ENCODE measurements at places on chromosomes 6 and 20.

- no peak for DNase-seq
These were observed 154.5 kb upstream of the SCGN start for GRCh38 chr6:25497383-25498040.

DNA sequence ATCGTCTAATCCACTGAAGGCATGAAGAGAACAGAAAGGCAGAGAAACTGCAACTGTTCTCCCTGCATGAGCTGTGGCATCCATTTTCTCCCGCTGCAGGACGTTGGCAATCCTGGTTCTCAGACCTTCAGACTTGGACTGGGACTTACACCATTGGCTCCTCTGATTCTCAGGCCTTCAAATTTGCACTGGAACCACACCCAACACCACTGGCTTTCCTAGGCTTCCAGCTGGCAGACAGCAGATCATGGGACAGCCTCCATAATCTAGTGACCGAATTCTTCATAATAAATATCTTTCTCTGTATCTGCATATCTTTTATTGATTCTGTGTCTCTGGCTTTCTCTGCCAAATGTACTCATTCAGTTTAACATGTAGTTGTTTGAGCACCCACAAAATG, 14.1 kb upstream of the ARG1 start:
- no peak for DNase-seq

GRCh38 chr20:26163890-26164289, 467.2 kb upstream of the ZNF337 start:
- DNase-seq, result no peak

GRCh38 chr6:108260126-108260808, 573 bp downstream of the SNX3 start:
- peak; percentile 10 for DNase-seq

DNA sequence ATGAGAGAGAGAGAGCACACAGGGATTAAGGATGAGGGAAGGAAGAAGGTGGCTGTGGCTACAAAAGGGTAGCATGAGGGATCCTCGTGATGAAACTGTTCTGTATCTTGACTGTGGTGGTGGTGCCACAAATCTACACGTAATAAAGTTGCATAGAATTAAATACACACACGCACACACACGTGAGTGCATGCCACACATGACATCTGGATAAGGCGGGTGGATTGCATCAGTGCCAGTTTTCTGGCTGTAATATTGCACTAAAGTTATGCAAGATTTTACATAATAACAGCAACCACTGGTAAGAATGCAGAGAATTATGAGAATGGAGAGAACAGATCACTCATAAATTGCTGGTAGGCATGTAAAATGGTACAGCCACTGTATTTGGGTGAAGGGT, 16.9 kb upstream of the STK35 start:
- no peak for DNase-seq

- no peak for DNase-seq
These were observed 358.5 kb upstream of the RUNX2 start for GRCh38 chr6:44969446-44970185.

GRCh38 chr6:89574910-89575561, 63.5 kb downstream of the LYRM2 start:
- DNase-seq, result no peak

- DNase-seq, result no peak
These were observed 351.9 kb downstream of the FOXA2 start for GRCh38 chr20:22232473-22232872.

DNA sequence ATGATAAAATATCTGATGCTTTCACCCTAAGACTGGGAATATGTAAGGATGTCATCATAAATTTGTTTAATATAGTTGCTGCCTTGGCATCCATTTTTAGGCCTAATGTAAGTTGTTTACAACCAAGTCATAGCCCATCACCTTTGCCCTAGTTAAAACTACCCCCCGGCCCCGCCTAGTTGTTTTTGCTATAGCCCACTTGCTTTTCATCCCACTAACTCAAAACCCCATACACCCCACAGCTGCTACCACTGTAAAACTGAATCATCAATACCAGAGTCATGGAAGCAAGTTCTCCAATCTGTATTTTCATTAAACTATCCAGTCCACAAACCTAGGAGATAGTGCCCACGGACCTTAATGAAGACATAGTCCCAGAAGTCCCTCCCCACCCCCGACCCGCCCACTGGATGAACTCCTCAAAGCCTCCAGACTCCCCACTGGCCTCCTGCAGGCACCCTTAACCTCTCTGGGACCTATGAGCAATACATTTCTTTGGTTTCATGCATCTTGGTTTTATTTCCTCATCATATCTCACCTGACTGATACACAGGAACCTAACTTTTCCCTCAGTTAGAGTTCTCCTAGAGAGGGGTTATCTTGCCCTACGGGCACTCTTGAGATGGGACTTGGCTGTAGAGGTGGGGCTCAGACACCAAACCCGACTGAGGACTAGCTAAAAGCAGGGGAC, 12.5 kb upstream of the ZDHHC14 start:
- no peak for DNase-seq

DNA sequence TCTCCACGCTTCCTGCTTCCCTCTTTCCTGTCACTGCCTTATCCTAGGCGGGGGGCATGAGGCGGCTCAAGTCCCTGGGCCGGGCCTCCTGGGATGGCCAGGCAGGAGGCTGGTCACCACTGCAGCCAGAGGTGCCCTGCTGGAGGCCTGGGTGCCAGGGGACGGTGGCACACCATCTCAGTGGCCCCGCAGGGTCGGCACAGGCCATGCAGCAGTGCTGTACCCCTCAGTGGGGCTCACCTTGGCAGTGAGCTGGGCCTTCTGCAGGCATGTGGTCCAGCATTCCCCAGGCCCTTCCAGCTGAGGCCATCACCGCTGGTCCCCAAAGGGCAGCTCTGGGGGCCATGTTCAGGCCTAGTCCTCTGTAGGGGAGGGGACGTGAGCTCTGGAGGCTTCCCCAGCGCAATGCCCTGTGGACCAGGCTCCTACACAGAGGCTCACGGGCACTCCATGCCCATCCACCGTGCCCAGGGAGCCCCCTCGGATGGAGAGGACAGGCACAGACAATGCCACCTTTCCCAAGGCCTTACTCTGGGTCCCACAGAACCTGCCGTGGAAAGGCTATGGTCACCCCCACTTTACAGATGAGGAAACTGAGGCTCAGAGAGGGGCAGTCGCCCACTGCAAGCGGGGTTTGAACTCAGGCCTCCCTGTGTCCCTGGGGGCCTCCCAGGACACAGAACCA, 123.8 kb downstream of the TAF4 start:
- DNase-seq, result no peak

DNA sequence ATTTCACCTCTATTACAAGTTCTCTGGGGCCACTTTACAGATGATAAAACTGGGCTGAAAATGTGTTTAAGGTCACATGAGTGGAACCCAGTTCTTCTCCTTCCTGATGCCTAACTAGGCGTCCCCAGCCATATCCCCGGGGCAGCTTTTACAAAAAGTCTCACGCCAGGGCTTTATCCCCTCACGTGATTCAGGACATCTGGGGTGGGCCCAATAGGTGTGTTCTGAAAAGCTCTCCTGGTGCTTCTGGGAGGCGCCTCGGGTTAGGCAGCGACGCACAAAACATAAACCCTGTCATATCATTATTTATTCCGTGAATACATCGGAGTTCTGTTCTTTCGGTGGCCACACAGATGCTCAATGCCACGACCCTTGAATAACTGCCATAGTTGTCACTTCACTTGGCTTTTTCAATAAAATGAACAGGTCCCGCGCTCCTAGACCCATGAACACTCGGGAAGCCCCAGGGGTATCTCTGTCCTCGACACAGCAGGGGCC, 32.1 kb downstream of the SF3B5 start:
- DNase-seq, result no peak

DNA sequence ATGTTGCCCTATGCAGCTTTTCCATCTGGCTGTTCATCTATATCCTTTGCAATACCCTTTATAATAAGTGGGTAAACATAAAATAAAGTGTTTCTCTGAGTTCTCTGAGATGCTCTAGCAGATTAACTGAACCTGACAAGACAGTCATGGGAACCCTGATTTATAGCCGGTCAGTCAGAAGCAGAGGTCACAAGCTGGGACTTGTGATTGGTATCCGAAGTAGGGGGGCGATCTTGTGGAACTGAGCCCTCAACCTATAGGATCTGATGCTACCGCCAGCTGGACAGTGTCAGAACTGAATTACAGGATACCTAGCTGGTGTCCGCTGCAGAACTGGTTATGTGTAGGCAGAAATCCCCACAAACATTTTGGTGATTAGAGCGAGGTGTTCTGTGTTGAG, 39.0 kb downstream of the SLC17A5 start:
- no peak for DNase-seq

GRCh38 chr20:60792941-60793340, 459.1 kb upstream of the CDH4 start:
- DNase-seq, result no peak

DNA sequence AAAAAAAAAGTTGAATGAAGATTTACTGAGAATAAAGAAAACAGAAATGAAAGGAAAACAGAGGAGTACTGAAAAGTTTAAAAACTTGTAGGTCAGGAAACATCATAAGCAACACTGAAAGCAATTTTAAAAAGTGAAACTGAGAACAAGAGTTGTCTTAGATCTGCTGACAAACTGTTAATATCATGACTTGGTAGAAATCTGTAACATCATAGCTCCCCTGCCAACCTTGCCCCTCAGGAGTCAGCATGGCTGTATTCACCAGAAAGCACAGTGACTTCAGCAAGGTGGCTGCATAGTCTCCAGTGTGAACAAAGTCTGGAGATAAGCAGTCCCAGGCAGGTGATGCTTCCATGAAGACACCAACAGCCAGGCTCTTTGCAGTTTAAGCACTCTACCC, 5.3 kb downstream of the NAA20 start:
- no peak for DNase-seq

- no peak for DNase-seq
These were observed 5.2 kb downstream of the STX11 start for GRCh38 chr6:144155529-144155928.

- DNase-seq, result no peak
These were observed 43.4 kb downstream of the QKI start for GRCh38 chr6:163457637-163458561.

GRCh38 chr20:45853484-45853883, 3.7 kb downstream of the ACOT8 start:
- DNase-seq, result no peak

DNA sequence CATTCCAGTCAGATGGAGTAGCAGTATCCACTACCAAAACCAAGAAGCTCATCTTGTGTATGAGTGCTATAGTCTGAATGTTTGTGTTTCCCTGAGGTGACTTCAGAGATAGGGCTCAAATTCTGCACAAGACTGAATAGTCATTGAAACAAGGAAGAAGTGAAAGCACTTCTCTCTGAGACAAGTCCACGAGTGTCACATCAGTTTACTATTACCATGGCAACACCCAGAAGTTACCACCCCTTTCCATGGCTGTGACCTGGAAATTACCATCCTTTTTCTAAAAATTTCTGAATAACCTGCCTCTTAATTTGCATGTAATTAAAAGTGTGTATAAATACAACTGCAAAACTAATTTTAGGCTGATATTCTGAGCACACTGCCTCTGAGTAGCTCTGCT, 682.1 kb upstream of the ADGRB3 start:
- no peak for DNase-seq

DNA sequence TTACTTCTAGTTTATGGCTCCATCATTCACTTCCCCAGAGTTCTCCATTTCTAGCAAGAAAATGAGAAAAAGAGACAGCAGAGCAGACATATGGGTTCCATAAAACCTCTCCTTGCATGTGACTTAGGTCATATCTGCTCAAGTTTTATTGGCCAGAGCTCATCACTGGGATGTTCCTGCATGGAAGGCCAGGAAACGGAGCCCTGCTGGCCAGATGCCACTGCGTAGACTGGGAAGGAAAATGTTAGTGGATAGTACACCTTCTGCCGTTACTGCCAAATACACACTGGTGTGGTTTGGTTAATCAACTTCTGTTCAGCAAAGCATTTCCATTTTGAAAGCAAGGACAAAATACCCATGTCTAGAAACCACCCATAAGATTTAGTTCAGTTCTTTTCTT, 220.6 kb upstream of the TSHZ2 start:
- DNase-seq, result no peak

GRCh38 chr6:44054721-44055559, 72.3 kb downstream of the MRPL14 start:
- no peak for DNase-seq

GRCh38 chr20:37336369-37337207, 9.4 kb upstream of the SRC start:
- DNase-seq, result peak; percentile 20

- no peak for DNase-seq
These were observed 679.5 kb downstream of the KHDRBS2 start for GRCh38 chr6:61606500-61606899.

DNA sequence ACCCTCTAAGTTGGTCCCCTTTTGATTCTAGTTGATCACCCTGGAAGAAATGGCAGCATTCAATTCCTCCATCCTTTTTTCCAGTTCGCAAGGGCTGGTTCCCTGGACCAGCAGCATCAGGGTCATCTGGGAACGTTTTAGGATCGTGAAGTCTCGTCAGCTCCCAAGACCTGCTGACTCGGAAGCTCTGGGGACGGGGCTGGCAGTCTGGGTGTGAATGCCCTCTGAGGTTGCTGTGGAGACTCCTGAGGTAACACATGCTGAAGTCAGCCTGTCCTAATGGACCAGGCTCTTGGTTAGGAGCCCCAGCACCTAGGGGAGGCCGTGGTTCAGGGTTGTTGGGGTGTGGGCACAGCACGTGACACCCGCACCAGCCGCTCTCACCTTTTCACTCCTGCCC, 164.1 kb downstream of the SYNDIG1 start:
- no peak for DNase-seq

DNA sequence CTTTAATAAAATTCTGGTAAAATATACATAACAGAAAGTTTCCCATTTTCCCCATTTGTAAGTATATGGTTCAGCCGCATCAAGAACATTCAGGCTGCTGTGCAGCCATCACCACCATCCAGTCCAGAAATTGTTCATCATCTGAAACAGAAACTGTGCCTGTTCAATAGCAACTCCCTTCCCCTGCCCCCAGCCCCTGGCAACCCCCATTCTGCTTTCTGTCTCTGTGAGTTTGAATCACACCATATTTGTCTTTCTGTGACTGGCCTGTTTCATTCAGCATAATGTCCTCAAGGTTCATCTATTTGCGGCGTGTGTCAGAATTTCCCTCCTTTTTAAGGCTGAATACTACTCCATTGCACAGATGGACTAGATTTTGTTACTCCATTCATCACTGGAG, 19.1 kb downstream of the VSTM2L start:
- no peak for DNase-seq

GRCh38 chr20:40687384-40688128, 1.5 kb downstream of the MAFB start:
- no peak for DNase-seq

DNA sequence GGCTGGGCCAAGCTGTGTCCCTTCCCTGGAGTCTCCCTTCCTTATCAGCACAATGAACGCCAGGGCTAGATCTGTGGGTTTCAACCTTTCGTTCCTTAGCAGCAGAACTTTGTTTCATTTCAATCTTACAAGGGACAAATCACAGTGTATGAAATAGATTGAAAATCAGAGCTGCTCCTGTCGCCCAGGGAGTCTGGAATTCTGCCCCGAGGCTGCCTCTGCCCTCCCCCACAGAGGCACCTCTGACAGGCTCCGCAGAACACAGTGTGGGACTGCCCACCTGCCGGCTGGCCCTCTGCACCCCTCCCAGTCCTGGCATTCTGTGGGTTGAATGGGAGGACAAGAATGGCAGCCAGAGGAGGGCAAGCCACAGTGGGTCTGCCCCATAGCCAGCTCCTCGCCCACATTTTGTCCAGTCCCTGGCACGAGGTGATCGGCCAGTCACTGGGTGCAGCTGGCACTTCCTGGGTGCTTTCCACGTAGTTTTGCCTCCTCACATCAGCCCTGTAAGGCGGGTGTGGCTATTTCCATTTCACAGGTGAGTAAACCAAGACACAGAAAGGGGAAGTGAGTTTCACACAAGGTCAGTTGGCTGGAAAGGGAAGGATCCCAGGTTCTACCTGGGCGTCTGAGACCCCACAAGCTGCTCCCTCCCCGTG, 26.1 kb downstream of the MANBAL start:
- no peak for DNase-seq
